ENCODE measurements at places on chromosomes 5 and 9.

GRCh38 chr5:161713042-161713441, 27.5 kb downstream of the GABRA6 start:
- no peak for DNase-seq

DNA sequence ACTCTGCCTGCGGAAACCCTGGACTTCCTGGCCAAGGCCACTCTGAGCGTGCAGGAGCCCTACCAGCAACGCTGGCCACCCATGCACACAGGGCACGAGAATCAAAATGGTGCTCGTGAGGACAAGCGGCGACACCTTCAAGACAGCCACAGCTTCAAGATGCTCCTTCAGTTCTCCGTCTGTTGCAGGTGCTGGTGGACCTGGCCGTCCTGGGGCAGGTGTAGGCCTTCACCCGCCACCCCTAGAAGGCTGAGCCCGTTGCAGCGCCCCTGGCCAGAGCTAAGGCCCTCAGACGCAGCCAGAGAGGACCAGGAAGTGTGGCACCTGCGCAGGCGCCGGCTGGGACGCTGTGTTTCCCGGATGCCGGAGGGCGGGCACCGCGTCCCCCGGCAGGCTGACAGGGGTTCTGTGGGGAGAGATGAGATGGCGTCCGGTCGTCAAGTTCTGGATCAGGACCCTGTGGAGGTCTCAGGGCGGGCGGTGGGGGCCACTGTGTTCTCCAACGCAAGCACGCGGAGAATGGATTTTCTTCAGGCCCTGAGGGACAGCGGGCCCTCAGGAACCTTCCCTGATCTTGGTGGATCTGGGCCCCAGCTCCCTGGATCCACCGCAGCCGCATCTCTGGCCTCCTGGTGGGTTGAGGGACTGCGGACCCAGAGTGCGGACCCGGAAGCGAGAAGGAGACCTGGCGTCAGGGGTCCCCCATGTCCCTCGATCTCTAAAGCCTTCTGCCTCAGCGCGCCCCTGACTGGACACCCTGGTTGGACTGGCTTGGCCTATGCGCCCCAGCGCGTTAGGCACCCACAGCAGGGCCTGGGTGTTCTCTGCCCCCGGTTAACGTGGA, 1770.8 kb upstream of the CDH9 start:
- no peak for DNase-seq

- DNase-seq: no peak
These were observed 6.2 kb downstream of the NKD2 start for GRCh38 chr5:1014781-1015221.

DNA sequence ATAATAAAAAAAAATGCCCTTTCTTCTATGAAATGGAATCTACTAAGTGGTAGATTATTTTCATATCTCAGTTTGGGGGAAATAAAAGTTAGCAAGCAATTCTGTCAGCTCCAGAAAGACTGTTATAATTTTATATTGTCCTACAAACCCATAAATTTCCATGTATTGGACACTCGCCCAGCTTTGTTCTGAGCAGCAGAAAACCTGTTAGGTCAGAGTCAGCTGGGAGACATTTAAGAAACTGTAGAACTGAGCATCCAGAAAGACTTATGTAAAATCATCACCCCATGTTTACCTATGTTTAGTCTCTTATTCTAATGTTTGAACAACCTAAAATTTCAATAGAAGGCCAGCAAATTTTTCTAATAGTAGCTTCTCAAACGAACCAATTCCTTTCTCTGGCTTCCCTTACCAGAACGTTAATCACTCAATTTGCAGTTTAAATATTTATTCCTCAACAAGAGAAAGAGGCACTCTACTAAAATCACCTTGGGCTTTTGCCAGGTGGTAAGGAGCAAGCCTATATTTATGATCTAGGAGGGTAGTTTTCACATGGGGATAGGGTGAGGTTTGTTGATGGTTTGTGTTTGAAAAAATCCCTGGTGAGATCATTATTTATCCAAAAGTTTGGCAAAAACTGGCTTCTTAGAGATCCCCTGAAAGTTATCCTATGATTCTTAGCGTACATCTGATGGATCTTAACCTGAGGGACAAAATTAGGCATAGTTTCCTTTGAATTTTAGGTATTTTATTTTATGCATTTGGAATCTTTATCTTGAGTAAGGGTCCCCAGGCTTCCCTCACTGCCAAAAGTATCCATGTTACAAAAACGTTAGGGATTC, 34.4 kb downstream of the MACROH2A1 start:
- DNase-seq: no peak

DNA sequence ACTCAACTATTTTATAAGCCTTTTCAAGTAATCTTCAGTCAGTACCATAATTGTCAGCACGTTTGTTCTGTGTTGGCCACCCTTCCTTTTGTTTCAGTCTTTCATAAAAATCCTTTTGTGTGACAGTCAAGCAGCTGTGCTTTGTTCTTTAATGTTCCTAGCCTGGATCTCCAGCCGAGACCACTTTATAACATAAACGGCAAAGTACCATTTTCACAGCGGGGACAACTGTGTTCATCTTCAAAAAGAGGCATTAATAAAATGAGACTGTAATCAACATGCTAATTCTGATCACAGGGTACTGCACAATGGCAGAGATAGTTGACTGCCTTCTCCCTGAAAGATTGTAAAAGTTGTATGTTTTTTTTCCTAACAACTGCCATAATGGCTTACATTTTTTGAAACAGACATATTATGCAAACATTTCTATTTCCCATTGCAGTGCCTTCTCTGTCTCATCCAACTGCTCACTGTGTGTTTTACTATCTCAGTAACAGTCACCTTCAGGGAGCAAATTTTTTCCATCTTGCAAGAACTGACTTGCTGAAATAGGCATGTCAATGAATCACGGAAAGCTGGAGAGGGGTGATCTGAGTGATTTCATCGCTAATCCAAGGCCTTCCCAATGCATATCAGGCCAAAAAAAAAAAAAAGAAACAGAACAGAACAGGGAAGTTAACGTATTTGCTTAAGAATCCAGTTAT, 828.5 kb upstream of the DMAC1 start:
- DNase-seq: no peak

- DNase-seq: no peak
These were observed 56.5 kb upstream of the CDKN2B start for GRCh38 chr9:22065431-22066200.

- peak; percentile 32 for DNase-seq
These were observed 114.0 kb upstream of the MTAP start for GRCh38 chr9:21688108-21689102.

GRCh38 chr9:125455132-125455531, 193.5 kb downstream of the GAPVD1 start:
- no peak for DNase-seq

DNA sequence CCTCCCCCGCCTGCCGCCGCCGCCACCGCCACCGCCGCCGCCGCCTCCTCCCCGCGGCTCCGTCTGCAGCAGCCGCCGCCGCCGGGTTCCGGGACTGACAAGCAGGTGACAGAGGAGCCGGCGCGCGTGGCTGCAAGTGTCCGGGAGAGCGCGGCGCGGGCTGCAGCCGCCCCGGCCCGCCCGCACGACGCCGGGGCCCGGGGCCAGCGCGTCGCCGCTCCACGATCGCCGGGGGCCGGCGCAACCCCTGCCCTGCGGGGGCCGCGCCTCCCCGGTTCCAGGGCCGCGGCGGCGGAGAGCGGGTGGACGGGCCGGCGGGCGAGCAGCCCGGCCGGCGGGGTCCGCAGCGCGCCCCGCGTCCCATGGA, 343 bp downstream of the LMX1B start:
- DNase-seq: no peak

- no peak for DNase-seq
These were observed 183.9 kb downstream of the AUH start for GRCh38 chr9:91177661-91178280.

GRCh38 chr9:129757045-129757444, 4.2 kb upstream of the PTGES start:
- DNase-seq: no peak

GRCh38 chr5:53425687-53426511, 54.5 kb upstream of the FST start:
- no peak for DNase-seq

DNA sequence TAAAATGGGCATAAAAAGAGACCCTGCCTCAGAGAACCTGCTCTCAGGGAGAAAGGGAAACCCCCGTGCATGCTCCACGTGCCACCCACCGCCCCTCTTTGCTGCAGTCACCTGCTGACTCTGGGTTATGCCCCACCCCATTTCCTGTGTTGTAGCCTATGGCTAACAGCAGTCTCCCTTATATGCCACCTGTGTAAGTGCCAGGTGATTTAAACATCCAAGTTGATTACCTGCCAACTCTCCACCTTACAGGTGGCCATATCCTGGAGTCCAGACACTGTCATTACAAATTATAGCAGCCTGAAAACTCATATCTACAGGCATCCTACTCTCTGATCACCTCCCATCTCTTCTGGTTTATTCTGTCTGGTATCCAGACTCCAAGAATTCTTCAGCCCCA, 242.6 kb downstream of the HSPA4 start:
- no peak for DNase-seq

GRCh38 chr5:56377573-56377972, 144.4 kb upstream of the ANKRD55 start:
- DNase-seq: no peak
